ENCODE measurements at places on chromosomes 1 and 21.
A peak's percentile ranks its signal among the peaks of the same experiment; 100 is the strongest.

DNA sequence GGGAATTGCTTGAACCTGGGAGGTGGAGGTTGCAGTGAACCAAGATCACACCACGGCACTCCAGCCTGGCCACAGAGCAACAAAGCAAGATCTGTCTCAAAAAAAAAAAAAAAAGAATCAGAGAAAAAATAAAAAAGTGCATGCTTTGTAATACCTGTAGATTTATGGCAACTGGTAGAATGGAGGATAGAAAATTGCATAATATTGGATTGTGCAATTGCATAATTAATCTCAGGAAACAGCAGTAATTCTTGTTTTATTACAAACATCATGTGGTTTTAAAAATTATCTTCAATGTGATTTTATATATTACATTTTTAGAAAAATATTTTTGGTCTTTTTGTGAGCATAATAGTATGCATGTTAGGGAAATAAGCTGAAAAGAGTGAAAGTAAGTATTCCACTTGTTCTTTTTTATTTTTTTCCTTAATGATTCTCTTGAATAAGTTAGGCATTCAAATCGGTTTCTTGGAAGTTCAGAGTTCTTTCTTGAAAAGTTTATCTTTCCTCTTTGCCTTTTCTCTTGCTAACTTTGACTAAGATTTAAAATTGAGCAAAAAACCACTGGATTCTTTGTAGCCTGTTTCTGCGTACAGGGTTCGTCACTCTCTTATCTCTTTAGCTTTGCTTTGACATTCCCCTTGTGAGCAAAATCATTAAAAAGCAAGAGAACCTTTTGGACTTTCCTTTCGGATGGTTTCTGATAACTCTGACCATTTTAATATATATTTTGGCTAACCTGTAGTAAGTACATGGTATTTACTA lies 127.5 kb upstream of the ADAMTS5 start:
- DNase-seq = no peak

GRCh38 chr1:183590244-183591191 lies at the start of gene NCF2:
TSS of gene NCF2 (minus strand) at chr1:183590459. CDS start at chr1:183590329, 130 bp downstream.
- no peak for DNase-seq

DNA sequence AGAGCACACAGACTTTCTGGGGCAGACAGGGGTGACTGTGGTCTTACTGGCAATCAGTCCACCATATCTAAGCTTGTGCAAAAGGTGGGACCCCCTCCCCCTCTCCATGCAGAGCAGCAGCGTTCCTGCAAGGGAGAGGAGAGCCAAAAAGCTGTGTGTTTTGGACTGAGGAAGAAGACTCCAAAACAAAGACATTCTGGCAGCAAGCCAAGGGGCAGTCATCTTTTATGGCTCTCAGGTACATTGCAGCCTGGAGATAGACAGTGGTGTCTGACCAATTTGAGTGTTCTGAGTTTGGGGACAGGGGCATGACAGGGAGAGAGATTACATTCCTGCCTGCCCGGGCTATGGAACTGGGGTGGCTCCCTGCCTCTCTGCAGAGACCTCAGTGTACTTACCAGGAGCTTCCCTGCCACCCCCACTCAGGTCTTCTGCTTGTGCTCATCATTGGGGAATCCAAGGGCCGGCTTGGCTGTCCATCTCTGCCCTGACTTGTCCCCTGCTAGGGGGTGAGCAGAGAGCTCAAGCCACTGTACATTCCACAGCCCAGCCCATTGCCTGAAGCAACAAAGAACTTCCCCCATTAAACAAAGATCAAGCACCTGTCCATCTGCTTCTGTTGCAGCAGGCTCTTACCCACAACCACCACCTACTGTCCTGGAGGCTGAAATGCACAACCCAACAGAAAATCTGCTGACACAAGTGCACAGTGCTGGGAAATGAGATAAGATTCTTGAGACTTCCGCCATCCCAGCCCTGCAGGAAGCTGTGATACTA lies 131.1 kb downstream of the EVI5 start:
- no peak for DNase-seq

DNA sequence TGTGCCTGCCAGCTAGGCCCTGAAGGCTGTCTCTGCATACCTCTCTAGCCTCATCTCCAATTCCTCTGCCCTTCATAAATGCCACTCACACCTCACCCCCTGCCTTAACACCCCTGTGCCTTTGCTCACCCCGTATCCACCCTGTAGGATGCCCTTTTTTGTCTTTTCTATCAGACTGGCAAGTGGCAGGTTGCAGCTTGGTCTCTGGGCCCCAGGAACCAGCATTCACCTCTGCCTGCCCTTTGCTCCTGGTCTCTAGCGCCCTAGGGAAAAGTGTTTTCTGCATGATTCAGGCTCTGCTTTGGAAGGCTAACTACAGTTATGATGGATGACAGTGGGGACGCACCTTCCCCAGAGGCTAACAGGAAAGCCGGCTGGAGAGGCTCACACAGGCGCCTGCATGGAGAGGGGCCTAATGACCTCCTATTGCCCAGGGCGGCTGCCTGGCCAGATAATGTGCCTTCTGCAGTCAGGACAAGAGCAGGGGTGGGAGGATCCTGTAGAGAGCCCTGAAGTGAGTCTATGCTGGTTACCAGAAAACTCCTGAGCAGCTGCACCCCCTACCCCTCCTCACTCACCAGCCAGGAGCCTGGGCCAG lies 11.2 kb downstream of the KANK4 start:
- DNase-seq = no peak

DNA sequence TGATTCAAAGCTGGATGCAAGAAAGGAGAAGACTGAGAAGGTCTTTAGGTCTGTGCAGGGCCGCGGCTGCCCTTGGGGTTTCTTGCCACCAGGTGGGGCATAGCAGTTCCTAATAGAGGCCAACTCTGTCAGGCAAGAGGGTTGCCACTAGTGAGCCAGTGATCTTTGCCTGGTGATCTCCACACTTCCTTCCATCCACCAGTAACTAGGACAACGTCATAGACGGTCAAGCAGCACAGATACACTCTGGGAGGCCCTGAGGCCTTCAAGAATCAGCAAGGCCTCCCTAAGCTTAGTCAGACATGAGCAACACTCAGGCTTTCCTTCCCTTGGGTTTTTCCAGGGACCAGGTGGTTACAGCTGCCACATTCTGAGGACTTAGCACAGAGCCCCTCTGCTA lies 32.9 kb upstream of the ATP2B4 start:
- DNase-seq = no peak

DNA sequence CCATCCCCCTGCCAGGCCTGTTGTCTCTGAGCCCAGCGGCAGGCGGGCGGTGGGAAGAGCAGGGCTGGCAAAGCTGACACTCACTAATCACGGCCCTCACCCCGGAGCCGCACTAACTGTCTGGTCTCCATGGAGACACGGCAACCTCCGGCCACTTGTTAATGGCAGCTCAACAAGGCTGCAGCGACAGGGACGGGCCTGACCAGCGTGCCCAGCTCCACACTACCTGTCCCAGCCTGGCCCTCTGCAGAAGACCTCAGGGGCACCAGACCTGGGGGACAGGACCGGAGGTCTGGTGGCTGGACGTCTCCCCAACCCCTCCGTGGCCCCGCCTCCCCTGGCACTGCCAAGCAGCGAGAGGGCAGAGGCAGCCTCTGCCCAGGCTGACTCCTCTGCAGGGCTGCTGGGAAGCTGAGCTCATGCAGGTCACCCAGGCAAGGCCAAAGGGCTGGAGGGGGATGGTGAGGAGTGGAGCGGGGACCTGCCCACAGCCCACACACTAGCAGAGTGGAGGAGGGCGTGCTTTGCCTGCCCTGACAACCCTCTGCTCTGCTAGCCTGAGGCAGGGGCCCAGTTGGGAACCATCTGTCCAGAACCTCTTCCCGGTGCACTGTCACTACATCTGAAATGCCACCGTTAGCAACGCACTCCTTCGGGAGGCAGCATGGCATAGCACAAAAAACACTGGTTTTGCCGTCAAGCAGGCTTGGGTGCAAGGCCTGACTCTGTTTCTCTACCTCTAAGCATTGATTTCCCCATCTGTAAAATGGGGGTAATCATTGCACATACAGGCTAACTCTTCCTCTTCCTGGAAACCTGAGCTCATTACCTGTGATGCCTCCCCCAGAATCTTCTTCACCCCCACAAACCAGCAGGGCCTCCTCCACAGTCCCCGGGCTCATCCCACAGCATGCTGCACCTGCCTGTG lies 29.6 kb upstream of the WASF2 start:
- peak; percentile 48 for DNase-seq
